Cortex of kidney (tissue), 1 donor: ENCODE measurements at places on chromosomes 13 and 19.

- no peak for DNase-seq
These were observed 69.5 kb downstream of the DACH1 start for GRCh38 chr13:71797517-71797916.

DNA sequence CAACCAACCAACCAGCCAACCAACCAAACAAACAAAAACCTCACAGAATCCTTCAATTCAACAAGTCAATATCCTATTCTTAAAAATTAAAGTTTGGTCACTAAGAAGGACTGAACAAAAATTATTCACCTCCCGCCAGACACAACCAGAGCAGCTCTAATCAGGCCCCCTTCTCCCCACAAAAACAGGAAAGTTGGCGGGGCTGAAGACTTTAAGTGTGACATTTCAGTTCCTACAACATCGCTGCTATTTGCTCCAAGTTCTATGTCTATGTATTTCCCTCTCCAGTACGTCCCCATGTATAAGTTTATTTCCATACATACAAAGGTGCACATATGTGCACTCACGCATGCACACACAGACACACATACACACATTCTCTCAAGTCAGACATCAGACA is 32.8 kb upstream of the STK24 start:
- no peak for DNase-seq

- DNase-seq = no peak
These were observed 14.6 kb downstream of the IGFL3 start for GRCh38 chr19:46109876-46110275.

DNA sequence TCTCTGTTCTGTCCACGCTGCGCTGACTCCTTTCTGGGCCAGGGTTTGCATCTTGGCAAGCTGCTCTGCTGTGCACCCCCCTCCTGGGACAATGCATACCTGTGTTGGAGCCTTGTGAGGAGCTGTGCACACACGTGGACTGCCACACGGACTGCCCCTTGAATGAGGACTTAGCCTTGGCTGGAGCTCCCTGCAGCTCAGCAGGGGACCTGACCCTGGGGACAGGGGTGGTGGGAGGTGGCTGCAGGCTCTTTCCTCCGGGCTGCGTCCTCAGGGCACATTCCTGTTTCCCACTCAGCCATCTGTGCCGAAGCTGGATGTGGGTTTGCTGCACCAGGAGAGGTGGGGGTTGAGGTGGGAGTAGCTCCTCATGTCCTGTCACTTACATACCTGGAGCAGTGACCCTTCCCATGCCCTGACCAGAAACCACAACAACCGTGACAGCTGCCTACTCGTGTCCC is 8.2 kb downstream of the RAB11B start:
- no peak for DNase-seq

DNA sequence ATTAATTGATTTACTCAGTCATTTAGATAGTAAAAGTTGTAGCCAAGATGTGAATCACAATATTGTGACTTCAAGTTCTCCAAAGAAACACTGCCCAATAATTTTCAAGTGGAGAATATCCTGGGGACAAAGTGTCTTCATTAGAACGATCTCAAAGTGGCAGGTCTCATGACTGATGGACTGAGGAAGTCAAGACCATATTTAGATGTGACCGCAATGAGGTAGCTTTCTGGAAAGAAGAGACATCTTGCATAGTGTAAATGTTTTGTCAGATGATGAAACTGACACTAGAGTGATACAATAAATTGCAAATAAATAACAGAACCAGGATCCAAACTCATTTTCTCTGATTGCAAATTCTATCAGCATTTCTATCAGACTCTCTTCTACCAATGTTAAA is 1476.9 kb downstream of the EFNB2 start:
- no peak for DNase-seq

DNA sequence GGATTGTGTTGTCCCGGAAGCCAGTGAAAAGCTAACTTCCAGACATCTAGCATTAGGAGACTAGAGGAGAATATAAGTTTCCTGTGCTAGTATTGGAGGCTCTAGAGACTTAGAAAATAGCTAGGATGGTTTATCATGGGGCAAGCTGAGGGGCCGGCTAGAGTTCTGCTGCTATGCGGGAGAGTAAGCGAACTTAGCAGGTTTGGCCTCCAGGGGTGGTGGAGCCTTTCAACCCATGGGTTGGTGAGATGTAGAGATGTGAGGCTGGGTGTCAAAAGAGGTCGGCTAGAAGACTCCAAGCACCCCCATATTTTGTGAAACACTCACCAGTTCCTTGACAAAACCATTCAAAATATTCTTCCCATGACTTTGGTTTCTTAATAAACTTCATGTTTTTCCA is 4.4 kb downstream of the SULT2A1 start:
- no peak for DNase-seq

DNA sequence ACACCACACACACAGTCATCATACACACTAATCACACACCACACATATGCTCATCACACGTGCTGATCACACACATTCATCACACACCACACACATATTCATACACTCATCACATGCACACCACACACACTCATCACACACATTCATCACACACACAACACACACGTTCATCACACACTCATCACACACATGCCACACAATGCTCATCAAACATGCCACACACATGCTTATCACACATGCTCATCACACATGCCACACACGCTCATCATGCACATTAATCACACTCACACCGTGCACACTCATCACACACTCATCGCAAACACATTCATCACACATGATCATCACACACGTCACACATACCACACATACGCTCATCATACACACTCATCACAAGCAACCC is 47.5 kb downstream of the C1QTNF9 start:
- DNase-seq = no peak

GRCh38 chr13:33433316-33433715 is 147.8 kb upstream of the STARD13 start:
- DNase-seq = no peak

DNA sequence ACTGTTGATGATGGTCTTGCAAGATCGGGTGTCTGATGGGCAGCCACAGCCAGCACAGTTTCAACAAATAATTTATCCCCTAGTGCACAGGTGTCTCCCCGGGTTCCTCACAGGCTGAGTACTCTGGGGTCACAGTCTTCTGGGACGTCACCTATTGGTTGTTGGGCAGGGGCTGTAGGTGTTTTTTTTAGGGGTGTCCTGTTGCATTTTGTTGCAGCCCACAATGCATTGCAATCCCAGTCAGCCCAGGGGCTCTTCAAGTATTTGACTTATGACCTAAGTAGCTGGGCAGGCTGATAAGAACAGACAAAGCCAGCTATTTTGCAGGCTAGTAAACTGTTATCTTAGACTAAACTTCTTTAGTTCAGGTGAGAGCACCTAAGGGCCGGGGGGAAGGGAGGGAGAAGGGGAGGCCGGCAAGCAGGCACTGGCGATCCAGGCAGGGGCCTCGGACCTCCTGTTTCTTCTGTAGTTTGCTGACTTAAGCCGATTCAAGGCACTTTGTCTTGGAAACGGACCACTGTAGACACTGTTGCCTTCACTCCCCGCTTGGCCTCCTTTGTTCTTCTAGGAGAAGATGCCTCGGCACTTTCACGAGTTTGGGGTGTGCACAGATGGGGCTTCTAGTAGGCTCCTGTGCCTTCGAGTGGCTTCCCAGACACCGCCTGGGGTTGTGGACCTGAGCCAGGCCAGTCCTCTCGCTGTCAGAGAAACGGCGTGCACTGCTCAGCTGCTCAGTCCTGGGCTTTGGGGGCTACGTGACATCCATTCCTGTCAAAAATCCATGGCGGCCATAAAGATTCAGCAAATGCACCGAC is 33.9 kb upstream of the GRTP1 start:
- DNase-seq = no peak

DNA sequence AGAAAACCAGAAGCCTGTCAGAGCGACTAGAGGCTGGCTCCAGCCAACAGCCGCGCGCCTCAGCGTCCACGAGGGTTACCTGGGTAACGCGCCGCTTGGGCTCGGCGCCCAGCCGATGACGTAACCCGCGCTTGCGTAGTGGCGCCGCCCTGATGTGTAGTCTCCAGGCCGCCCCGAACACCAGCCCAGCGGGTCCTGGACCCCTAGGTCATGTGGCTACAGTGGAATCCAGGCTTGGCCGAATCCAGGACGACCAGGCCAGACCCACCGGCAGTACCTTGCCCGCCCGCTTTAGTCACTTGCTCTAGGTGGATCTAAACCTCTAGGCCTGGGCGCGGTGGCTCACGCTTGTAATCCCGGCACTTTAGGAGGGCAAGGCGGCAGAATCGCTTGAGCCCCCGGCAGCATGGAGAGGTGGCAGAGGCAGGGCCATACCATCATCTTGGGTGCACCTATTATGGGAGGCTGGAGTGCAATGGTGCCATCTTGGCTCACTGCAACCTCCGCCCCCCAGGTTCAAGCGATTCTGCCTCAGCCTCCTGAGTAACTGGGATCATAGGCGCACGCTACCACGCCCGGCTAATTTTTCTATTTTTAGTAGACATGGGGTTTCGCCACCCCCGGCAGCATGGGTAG is 7.2 kb upstream of the ZNF606 start:
- DNase-seq = no peak

GRCh38 chr19:41327576-41328156 is 17.7 kb downstream of the CCDC97 start:
- no peak for DNase-seq

GRCh38 chr19:29092712-29093552 is 120.0 kb downstream of the UQCRFS1 start:
- DNase-seq = no peak

GRCh38 chr19:18205200-18205892 is 1.5 kb upstream of the RAB3A start:
- no peak for DNase-seq

- no peak for DNase-seq
These were observed 26.0 kb downstream of the WTIP start for GRCh38 chr19:34507414-34508067.

GRCh38 chr19:14383661-14384555 is 2.7 kb downstream of the ADGRE5 start:
- no peak for DNase-seq

GRCh38 chr19:19402656-19403372 is 2.7 kb upstream of the GATAD2A start:
- DNase-seq = no peak

GRCh38 chr13:45811891-45812694 is 39.5 kb downstream of the SIAH3 start:
- DNase-seq = no peak

DNA sequence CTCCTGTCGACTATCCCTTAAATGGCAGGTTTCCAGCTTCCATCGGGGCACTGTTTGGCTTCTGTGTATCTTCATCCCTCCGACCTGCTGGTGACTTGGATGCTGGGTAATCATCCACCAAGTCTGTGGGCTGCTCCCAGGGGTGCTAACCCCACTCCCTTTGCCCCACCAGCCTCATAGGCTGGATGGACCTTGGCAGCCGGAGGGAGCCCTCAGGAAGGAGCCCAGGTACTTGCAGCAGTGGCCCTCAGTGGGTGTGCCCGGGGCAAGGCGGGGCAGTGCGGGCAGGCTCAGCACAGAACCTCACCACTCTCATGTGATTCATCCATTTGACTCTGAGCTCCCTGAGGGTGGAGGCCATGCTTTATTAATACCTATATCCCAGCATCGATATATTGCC is 27.4 kb upstream of the TUBGCP3 start:
- DNase-seq = no peak

- DNase-seq = no peak
These were observed 4.7 kb upstream of the EIF3G start for GRCh38 chr19:10124429-10124828.

- DNase-seq = no peak
These were observed 148.6 kb upstream of the ATXN8OS start for GRCh38 chr13:69959046-69959445.

- no peak for DNase-seq
These were observed 49.7 kb downstream of the COMP start for GRCh38 chr19:18741124-18742121.

DNA sequence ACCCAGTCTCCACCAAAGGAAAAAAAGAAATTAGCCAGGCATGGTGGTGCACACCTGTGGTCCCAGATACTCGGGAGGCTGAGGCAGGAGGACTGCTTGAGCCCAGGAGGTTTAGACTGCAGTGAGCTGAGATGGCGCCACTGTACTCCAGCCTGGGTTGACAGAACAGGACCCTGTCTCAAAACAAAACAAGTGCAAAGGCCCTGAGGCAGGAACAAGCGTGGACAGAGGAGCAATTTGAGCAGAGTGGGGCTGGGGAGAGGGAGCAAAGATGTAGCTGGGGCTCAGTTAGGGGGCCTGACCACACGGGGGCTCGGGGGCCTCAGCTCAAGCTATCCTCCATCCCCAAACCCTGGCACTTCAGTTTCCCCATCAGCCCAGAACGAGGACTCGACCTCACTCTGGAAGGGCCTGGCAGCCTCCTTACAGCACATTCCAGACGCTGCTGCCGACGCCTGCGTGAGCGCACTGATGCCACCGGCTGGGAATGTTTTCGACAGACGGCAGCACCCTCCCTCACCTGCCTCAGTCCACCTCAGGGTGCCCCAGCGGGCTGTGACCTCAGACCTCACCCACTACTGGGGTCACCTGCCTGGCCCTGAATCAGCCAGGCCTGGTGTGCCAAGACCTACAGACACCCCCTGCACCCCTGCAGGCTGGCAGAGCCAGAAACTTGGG is 1.8 kb upstream of the POLRMT start:
- DNase-seq = no peak

DNA sequence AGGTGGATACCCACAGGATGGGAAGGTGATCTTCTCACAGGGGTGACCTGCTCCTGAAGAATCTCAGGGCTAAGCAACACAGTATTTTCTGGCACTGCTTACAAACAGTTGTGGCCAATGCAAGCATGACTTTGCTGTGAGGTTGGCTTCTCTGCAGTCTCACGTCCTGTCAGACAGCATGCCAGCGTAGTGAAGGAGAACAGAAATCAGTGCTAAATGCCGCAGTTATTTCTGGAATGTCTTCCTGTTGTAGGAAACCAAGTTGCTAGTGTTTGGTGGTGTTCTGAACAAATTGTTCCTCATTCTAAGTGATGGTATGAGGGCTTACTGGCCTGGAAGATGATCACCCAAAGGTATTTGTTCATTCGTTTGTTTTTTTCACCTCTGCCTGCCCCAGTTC is 320.1 kb downstream of the MTUS2 start:
- no peak for DNase-seq

GRCh38 chr19:43667876-43668405 is 2.0 kb downstream of the PLAUR start:
- no peak for DNase-seq

GRCh38 chr19:18493440-18494266 is 28.2 kb downstream of the ELL start:
- no peak for DNase-seq

GRCh38 chr13:44131069-44131614 is 242.5 kb upstream of the SERP2 start:
- DNase-seq = no peak

DNA sequence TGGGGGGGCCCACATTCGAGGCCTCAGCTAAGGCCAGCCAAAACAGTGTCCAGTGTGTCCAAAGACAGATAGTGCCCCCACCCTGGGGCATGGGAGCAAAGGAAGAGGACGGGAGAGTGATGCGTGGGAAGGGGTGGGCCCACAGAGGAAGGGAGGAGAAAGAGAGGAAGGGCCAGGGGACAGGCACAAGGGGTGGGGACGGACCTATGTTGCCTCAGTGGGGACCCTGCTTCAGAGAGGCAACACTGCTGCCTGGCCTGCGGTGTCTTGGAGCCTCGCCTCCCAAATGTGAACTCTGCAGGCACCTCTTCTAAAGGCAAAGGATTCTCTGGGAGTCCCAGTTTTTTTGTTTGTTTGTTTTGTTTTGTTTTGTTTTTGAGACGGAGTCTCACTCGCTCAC is 230.2 kb upstream of the MAB21L1 start:
- no peak for DNase-seq
